ENCODE measurements at places on chromosomes 5 and 9.

DNA sequence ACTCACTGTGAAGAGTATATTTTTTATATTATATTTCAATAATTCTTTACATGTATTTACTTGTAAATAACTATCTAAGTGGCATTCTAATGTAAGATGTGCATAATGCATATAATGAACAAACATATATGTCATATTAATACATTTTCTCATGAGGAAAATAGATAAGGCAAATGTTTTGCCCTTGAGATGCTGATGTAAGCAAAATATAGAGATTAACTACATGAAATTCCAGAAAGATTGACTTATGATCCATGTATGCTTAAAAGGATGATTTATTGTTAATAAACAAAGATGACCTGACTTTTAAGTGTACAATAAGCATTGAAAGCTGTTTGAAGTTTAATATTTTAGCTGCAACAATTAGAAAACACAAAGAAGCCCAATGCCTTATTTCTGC is 559.9 kb downstream of the PTPRD start:
- DNase-seq: no peak

- no peak for DNase-seq
Observed at GRCh38 chr9:111728617-111729366, 65.9 kb downstream of the SHOC1 start.

DNA sequence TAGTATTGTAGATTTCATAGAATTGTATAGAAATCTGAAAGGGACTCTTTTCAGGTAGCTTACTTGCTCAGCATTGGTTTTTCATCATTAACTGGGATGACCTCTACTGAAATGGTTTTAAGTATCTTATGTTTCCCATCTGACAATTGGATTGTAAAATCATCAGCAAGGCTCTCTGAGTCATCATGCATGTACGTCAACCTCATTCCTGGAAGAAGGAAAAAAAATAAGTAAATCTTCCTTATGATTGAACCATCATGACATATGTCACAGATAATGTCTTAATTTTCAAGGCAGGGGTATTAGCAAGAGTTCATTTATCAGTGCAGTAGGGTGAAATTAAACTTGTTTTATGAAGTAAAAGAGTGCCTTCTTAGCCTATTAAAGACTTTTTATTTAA is 74.9 kb upstream of the CER1 start:
- no peak for DNase-seq

DNA sequence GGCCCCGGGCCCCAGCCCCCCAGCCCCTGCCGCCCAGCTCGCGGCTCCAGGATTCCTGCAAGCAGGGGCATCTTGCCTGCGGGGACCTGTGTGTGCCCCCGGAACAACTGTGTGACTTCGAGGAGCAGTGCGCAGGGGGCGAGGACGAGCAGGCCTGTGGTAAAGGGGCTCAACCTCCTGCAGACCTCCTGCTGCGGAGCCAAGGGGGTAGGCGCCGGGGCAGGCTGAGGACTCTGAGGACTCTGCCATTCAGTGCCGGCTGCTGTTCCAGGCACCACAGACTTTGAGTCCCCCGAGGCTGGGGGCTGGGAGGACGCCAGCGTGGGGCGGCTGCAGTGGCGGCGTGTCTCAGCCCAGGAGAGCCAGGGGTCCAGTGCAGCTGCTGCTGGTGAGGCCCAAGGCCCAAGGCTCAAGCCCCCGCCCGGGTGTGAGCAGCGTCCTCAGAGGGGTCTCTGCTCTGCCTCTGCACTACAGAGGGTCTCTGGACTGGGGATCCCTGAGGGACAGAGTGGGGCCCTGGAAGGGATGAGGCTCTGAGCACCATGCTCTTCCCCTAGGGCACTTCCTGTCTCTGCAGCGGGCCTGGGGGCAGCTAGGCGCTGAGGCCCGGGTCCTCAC is 3.4 kb downstream of the MAMDC4 start:
- no peak for DNase-seq

DNA sequence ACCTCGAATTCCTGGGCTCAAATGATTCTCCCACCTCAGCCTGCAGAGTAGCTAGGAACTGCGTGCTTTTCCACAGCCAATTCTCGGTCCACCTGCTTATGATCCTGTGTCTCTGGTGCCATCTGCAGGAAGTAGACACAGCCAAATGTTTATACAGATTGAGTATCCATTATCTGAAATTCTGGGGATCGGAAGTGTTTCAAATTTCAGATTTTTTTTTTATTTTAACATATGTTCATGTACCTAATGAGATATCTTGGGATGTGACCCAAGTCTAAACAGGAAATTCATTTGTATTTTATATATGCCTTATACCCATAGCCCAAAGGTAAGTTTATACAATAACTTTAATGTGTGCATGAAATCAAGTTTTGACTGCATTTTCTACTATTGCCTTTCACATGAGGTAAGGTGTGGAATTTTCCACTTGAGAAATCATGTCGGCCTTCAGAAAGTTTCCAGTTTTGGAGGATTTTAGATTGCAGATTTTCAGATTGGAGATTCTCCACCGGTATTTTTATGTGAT is 89.5 kb downstream of the ESM1 start:
- DNase-seq: no peak

- no peak for DNase-seq
Observed at GRCh38 chr5:122424132-122424531, 112.1 kb downstream of the SNCAIP start.

GRCh38 chr9:96088510-96088909 is 213.0 kb downstream of the ERCC6L2 start:
- DNase-seq: no peak

DNA sequence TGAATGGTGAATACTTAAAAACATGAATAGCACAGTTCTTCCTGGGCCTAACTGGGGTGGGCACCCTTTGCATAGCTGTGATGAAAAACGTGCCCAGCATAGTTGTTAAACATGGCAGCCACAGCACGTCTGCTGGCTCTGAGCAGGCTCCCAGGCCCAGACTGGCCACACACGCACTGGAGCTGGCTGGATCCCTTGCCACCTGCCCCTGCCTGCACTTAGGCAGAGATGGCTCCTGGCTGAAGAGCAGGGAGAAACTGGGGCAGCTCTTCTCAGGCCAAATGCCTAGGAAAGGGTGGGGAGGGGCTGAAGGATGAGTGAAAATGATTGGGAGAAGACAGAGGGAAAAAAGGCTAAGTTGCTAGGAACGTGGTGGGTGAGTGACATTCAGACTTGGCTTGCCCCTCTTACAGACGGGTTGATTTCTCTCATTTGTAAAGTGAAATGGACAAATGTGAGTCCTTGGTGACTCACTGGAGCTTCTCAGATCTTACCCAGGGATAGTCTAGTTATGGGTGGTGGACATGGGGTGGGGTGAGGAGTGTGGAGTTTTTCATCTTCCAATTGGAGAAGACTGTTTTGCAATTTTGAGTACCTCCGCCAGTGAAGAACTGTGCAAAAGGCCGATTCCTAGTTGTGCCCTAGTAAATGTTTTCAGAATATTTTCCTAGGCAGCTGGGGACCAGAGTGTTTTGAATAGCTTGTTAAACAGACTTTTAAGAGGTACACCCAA is 42.4 kb downstream of the TRIO start:
- no peak for DNase-seq

- peak; percentile 85 for DNase-seq
Observed at GRCh38 chr9:31347082-31347617, 1037.3 kb upstream of the ACO1 start.

DNA sequence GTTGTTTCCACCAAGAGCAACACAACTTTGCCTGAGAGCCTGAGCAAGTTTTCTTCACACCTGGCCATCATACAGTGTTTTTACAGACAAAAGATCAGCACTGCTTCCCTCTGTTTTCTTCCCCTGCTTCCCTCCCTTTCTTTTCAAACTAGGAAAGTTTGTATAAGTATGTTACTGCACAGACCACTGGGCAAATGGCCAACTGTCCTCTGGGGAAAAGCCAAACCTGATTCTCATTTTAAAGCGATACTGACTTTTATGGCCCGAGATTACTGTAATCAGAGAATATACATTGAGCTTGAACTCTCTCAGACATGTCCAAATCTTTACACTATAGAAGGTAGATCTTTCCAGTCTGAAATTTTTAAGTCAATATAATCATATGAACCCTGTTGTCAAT is 415.0 kb downstream of the NFIB start:
- DNase-seq: no peak

DNA sequence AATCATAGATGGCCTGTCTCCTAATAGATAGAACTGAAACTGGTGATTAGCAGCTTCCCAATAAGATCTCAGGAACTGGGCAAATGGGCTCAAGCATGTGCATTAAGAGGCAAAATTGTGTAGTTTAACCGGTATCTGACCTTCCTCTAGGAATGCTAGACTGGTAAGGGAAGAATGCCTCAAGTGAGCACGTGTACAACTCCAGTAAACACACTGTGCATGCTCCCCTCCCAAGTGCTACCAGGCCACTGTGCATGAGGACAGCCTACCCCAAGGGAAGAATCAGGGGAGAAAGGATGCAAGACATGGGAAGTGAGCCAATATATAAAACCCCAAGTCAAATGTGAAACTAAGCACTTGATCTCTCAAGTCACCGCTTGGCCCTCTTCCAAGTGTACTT is 1157.4 kb upstream of the CDH18 start:
- DNase-seq: no peak

- DNase-seq: no peak
Observed at GRCh38 chr9:114968671-114969070, 38.3 kb upstream of the TNFSF8 start.

DNA sequence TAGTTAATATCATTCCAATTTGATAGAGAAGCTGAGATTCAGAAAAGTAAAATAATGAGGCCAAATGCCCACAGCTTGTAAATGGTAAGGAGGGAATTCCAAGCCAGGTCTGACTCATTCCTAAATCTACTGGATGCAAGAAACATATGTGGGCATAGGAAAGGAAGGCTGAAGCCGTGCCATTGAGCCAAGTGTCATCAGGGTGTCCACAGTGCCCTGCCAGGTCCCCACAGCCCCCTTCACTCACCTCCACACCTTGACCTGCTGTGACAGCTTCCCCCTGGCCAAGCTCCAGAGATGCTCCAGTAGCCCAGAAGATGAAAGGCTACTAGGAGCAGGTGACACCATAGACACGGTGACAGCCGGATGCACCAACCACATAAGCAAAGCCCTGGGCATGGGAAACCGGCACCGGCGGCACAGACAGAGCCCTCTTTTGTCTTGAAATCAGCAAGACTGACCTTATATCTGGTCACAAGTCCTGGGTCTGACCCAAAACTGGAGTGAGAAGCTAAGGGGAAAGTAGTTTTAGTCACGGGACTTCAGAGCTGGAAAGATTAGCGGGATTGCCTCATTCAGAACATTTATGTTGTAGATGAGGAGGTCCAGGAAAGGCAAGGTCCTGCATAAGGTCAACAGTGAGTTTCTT is 20.1 kb upstream of the FAT2 start:
- no peak for DNase-seq

- no peak for DNase-seq
Observed at GRCh38 chr5:66929281-66929680, 267.3 kb downstream of the CD180 start.

DNA sequence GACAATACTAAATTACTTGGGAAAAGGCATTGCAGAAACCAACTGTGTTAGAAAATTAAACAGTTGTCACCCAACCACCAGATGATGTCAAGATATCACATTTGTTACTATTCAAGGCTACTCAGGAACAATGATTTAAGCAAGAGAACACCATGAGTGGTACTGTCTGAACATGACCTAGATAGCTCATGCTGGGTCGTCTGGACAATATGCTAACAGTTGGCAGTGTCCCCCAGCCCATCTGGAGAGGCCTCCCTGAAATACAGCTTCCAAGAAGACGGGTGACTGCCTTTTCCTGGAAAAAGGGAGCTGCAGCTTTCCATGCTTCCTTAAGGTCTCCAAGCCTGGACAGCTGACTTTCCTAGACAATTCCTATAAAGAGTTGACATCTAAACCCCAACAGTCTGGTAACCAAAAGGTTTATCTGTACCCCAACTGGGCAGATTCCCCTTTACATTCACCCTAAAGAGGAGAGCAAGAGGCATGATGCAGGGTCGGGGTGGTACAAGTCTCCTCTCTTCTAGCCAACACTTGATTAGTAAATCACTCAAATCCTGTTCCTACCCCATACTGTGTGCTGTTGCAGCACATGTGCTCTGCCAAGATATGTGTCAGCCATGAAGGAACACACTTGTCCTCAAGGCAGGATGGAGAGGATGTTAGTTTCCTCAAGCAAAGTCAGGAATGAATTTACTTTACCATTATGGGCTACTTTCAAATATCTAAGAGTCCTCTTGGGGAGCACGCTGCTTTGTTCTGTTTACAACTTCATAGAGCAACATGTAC is 433.0 kb downstream of the PDE4D start:
- DNase-seq: no peak

GRCh38 chr5:156496291-156496690 is 169.3 kb downstream of the SGCD start:
- DNase-seq: no peak

DNA sequence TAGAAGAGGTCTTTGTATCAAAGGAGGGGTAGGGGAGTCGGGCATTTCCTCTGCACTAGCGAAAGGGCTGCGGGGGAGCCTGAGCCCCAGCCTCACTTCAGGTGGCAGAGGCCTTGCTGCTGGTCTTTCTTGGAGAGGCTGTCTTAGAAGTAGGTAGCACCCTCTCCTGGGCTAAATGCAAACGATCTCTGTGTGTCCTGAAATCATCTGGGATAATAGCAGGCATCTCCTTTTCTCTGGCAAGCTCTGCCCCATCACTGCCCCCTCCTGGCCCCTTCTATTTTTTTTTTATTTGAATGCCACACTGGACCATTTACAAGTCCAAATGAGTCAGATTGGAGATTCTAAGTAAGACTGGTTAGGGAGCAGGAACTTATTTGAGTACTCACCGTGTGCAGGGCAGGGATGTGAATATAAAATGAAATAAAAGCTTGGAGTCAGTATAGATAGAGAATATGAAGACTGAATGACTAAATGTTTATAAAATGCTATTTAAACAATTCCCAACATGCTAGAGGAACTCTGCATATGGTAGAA is 137.1 kb downstream of the FGF1 start:
- DNase-seq: no peak

- no peak for DNase-seq
Observed at GRCh38 chr9:34685591-34685990, 5.5 kb downstream of the CCL19 start.

- DNase-seq: peak; percentile 41
Observed at GRCh38 chr5:61280761-61281427, 51.2 kb upstream of the ZSWIM6 start.

- DNase-seq: peak; percentile 57
Observed at GRCh38 chr9:33458444-33458843, 11.1 kb upstream of the AQP3 start.

- DNase-seq: no peak
Observed at GRCh38 chr5:158591301-158591863, 508.3 kb downstream of the EBF1 start.

- DNase-seq: no peak
Observed at GRCh38 chr5:103441523-103441922, 121.1 kb downstream of the NUDT12 start.
